RPMI7951 (cell line): ENCODE measurements at places on chromosomes 1 and 21. TPM values are rescaled to one million over a fixed set of nuclear protein-coding genes. Genes with fewer than 3 reads are reported as not detected.

Gene MTF1
- 3.0 and 3.5 TPM in 2 replicates for total RNA-seq

Gene FOXO6
- total RNA-seq, result not detected in 2 replicates

Gene TDRD5
- total RNA-seq, result not detected in 2 replicates

Gene HTR1D
- total RNA-seq, result 0.12 TPM in 1 of 2 replicates, not detected in the other

Gene PGLYRP4
- total RNA-seq, result not detected in 2 replicates

DNA sequence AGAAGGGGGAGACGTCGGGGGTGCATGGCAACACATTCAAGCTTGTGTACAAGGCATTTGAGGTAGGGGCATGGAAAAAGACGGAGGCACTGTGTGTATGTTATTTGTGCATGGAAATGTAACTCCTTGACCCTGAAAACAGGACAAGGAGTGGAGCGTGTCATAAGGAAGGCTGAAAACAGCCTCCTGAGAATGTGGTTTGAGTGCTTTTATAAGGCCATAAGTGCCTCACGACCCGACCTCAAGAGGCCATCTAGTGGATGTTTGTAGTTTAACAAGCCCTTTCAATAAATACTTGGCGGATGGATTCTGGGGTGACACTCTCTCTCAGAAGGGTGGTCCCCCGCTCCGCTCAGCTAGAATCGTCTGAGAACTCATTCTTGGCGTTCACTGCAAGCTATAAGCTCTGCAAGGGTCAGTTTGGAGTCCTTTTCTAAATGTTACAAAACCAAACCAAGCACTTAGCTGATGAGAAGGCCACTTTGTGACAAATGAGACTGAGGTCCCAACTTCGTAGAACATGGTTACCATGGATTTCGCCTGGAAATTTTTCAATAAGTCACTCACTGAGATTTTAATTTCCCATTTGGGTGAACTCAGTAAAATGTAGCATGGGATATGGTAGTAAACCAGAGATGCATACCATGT, 38.8 kb upstream of the CLCA4 start:
- DNase-seq, result peak; percentile 61

- DNase-seq, result peak; percentile 50
Measured at GRCh38 chr1:97364086-97364485, 556.7 kb downstream of the DPYD start.

DNA sequence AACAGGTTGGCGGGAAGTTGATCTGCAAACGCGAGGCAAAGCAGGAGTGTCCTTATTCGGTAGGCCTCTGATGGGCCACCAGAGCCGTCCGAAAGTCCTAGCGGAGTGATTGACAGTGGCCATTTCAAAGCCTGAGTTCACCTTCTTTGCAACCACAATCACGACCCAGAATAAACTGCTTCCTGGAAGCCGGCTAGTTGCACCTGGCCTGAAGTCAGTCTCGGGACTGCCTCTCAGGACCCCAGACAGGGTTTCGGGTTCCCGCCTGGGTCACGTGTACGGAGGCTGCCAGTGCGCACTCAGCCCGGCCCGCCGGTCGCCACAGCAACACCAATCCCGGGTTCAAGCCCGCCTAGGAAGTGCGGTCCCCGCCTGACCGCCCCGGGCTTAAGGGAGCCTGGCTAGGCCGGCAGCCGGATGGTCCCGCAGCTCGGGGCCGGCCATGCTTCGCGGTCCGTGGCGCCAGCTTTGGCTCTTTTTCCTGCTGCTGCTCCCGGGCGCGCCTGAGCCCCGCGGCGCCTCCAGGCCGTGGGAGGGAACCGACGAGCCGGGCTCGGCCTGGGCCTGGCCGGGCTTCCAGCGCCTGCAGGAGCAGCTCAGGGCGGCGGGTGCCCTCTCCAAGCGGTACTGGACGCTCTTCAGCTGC, at the start of gene TOR3A:
TSS of gene TOR3A (plus strand) at position 384 of the 646 bp plus-strand sequence. CDS start at position 443, 59 bp downstream.
- peak; percentile 84 for DNase-seq

DNA sequence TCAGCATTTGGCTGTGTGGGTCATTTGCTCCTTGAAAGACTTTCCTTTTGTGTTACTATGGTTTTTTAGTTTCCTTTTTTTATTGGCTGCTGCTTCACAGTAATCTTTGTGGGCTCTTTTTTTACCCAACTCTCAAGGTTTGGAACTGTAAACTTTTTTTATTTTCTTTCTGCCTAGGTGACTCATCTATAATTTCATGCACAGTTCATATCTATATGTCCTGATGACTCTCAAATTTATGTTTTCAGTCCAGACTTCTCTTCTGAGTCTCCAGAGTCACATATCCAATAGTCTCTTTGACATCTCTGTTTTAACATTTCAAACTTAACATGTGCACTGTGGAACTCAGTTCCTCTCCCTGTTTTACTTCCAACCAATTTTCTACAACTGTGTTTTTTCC, 83.4 kb downstream of the ATF6 start:
- no peak for DNase-seq

DNA sequence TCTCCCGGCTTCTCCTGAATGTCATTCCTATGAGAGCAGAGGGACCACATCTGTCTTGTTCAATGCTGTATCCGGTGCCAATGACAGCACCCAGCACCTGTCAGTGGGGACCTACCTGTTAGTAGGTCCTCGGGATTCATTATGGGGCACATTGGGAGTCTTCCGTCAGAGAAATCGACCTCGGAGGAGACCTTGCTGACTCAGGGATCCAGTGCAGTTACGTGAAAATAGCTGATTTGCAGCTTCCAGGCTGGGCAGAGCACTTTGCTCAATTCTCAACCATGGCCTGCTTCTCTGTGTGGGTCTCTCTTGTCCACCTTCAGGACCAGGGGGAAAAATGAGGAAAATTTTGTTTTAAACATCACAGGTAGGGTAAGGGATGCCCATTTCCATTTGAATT, 130.2 kb downstream of the PRDM2 start:
- DNase-seq, result no peak

DNA sequence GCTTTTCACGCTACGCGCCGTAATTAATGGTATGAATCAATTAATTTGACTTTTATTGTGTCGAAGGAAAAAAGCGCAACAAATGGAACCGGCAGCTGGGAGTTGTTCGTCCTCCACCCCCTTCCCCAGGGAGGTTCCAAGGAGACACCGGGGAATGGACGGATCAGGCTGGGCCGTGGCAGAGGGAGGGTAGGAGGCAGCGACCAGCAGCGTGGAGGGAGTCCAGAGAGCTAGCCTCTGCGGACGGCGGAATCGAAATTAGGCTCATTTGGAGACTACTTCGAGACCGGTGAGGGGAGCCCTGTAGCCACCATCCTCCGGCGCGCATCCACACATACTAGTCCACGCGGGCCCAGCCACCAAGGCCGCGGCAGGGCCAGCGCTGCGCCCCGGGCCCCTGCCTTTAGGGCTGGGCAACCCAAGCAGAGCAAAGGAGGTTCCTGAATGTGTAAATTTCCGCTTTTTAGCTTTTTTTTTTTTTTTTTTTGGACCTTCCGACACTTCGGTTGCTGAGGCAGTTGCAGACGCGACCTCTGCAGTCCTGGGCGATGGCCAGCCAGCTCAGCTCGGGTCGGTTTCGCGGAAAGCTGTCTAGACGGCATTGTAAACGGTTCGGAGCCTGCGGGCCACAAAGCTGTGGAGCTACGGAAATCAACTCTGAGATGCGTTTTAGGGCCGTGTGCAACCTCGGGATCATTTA, 2.2 kb upstream of the FOXD3 start:
- DNase-seq, result no peak

- no peak for DNase-seq
Measured at GRCh38 chr1:60059468-60059867, 14.1 kb downstream of the C1orf87 start.
